HT-29 (cell line): ENCODE measurements at places on chromosomes 12 and 14. TPM values are rescaled to one million over a fixed set of nuclear protein-coding genes. Genes with fewer than 3 reads are reported as not detected.

DNA sequence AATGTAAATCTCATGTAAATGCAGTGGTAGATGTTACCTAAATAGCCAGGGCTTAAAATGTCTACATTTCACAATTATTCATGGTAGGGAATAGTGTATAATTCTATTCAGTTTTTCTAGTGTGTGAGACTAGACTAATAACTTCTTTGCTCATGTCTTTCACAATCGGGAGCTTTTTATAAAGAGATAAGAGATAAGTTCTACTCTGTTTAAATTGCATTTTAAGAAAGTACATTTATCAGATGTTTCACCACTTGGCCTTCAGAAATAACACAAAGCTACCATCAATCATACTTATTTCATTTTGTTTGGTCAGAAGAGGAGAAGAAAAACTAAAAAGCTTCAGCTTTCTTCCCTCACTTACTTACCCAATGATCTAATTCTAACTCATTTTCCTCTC lies 725.5 kb upstream of the FLRT2 start:
- DNase-seq: no peak

DNA sequence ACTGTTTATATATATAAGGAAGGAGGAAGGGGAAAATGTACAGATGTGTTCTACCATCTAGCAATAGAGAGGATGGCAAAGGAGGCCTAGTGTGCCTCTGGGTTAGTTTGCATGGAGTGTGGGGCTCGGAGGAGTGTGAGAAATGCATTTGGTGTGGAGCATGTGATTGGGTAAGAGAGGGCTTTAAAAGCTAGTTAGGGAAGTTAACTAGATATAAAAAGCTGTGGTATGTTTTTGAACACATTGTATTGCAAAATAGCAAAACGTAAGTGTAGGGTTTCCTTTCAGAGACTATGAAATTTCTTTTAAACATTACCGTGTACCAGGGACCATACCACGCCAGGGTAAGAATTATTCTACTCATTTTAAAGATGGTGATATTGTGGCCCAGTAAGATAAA lies 53.3 kb upstream of the STXBP6 start:
- DNase-seq: no peak

DNA sequence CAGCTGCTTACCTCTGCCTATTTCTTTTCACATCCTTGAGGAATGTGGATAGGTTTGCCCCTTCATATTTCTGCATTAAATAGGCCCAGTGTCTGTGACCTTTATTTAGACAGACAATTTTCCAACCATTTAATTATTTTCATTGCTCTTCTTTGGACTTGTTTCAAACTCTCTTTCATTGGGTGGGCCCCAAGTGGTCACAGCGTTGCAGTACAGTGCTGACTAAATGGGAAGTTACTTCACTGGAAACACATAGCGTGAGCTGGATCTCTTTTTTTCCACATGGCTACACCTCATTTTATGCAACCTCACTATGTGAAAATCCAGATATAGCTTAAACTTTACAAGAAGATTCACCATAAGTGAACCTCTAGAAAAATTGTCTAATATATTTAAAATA lies 438.9 kb downstream of the ADAMTS20 start:
- DNase-seq: no peak

GRCh38 chr12:30909349-30910037 lies 17.1 kb upstream of the TSPAN11 start:
- no peak for DNase-seq

DNA sequence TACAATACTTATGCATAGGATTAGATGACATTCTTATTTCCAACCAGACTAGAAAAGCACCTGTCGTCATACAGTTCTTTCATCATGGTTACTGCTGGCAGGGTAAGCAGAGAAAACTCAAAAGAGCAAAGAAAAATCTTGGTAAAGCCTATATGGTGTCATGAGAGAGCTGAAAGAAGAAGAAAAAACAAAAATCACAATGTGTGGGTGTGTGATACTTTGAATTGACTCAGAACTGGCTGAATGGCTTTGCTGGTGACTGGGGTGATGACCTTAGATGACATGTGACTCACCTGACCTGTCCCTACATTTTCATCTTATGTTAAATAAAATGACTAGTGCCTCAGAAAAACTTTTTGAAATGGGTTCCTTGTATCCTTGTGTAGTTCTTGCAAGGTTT lies 278.1 kb upstream of the LMO3 start:
- no peak for DNase-seq

DNA sequence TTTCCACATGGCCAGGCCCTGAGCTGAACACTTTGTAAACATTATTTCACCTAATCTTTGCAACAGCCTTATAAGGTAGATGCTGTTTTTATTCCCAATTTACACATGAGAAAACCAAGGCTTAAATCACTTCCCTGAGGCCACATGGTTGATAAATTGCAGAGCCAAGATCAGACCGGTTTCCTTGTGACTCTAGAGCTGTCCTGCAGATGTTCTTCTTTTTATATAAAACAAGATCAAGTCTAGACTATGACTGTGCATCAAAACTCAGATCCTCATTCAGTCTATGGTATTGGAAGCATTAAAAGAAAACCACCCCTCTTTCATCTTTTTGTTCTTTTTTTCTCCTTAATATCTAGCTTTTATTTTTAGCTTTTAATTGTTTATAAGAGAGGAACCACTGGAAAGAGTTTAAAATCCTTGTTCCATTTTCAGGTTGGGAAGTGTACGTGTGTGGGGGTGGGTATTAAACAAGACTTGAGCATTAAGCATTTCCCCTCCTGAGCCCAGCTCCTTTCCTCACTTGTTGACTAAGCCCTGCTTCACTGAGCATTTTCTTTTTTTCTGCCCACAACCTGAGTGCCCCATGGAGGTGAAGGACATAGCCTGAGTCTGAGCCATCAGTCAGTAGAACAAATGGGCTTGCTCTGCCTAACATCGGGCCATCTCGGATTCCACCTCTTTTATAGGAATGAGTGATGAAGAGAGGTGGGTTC lies 45.4 kb downstream of the GPATCH2L start:
- DNase-seq: no peak

- no peak for DNase-seq
Measured at GRCh38 chr14:100950024-100950423, 46.5 kb upstream of the RTL1 start.

DNA sequence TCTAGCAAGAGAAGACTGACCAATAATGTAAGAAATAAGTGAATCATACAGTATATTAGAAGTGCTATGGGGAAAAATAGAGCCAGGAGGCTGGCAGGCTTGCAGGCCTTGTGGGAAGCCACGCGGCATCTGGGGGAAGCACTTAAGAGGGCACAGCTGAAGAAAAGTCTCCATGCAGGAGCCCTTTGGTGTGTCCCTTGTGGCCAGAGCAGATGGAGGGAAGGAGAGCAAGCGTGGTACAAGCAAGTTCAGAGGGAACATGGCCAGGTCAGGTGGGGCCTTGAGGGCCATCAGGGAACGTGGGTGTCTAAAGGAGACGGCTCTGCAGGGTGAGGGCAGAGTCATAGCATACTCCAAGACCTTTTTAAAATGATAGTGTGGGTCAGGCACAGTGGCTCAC lies 51.7 kb downstream of the LRRC74A start:
- DNase-seq: no peak

DNA sequence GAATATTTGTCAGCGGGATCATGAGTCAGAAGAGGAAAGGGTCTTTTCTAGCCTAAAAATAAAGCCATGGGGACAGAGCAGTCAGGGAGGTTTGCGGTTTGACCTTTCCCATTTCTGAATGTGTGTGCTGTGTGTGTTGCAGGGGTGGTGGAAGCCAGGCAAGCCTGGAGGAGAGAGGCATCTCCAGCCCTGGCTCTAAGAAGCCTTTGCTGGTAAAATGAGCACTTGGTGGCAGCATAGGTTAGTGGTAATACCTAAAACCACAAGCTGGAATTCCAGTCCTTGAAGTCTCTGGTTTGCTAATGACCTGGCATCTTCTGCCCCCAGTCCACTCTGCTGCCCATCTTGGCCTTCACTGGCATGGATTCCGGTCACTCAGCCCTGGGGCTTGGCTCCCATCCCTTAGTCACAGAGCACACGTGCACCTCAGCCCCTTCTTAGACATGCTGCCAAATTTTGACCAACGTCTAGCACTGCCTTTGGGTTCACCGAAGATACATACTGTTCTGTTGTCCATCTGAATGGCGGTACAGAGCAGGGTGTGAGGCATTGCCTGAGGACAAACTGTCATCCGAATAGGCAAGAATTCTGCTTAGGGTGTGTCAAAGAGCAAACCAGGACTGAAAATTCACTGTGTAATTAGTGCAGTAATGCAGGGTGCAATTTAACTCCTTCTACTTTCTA lies 52.7 kb downstream of the KCNA5 start:
- DNase-seq: no peak

DNA sequence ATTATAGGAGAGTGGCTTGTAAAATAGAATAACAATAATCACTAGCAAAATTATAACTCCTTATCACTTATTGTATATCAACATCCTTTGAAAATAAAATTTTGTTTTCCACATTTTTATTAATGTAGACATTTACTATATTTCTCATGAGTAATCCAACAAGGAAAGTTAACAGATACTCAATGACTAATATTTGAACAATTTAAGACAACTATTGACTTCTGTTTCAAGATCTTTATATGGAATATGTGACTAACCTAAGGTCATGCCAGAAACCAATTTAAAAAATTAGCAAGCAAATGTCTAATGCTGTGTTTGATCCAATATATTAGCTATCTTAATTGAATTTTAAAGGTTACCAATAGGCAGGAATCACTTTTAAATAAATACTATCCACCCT lies 638.5 kb upstream of the FLRT2 start:
- no peak for DNase-seq

DNA sequence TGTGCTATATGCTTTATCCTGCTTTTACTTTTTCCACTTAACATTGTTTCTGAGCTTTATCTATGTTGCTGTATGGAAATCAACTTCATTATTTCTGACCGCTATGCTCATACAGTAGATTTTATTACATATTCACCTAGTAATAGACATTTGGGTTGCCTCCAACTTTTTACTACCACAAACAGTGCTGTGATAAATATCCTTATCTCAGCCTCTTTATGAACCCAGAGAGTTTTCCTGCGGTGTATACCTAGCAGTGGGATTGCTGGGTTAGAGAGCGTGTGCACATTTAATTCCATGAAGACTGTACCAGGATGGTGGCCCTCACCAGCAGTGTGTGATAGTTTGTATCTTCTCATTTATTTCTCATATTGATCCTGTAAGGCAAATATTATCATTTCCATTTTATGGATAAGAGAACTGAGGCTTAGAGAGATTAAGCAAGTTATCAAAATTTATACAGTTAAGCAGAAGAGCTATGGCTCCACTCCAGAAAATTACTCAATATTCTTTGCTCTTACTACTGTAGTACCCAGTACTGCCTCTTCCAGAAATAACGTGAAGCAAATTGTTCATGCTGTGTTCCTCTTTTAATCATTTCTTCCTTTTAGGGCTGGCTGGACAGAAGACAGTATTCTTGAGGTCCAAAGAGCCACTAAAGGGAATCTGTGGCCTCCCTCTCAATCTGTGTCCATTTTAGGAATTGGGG lies 26.3 kb upstream of the CISTR start:
- no peak for DNase-seq

GRCh38 chr12:49505672-49506071 lies 33.2 kb upstream of the KCNH3 start:
- DNase-seq: no peak

GRCh38 chr12:94754653-94755052 lies 104.3 kb upstream of the TMCC3 start:
- no peak for DNase-seq

DNA sequence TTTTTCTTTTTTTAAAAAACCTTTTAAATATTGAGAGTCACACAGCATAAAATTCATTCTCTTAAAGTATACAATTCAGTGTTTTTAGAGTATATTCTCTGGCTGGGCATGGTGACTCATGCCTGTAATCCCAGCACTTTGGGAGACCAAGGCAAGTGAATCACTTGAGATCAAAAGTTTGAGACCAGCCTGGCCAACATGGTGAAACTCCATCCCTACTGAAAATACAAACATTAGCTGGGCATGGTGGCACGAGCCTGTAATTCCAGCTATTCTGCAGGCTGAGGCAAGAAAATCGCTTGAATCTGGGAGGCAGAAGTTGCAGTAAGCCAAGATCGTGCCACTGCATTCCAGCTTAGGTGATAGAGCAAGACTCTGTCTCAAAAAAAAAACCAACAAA lies 68.4 kb upstream of the BCAT1 start:
- no peak for DNase-seq

The KRT73 gene
- total RNA-seq: not detected in 2 replicates

The VCPKMT gene
- 5.9 and 6.4 TPM in 2 replicates for total RNA-seq

The TAPBPL gene
- 9.6 and 11.0 TPM in 2 replicates for total RNA-seq

The PPP1R12A gene
- total RNA-seq: 25.1 and 26.1 TPM in 2 replicates

The CLEC4C gene
- not detected in 2 replicates for total RNA-seq

The PRIMA1 gene
- not detected in 2 replicates for total RNA-seq

The CKAP4 gene
- 8.1 and 9.1 TPM in 2 replicates for total RNA-seq

The MOK gene
- 6.0 and 7.2 TPM in 2 replicates for total RNA-seq

The SLC17A8 gene
- total RNA-seq: not detected in 2 replicates

The BCDIN3D gene
- total RNA-seq: 2.5 and 2.9 TPM in 2 replicates

The HVCN1 gene
- total RNA-seq: not detected in 2 replicates

The RASSF8 gene
- 0.05 TPM in 1 of 2 replicates, not detected in the other for total RNA-seq

The PRH2 gene
- not detected in 2 replicates for total RNA-seq

The ASCL1 gene
- total RNA-seq: not detected in 2 replicates

The RD3L gene
- total RNA-seq: not detected in 2 replicates

The MTRFR gene
- total RNA-seq: 11.8 and 15.6 TPM in 2 replicates

The FAM90A1 gene
- not detected in 2 replicates for total RNA-seq

The GALNT4 gene
- total RNA-seq: 5.7 and 6.7 TPM in 2 replicates

The SRSF9 gene
- 302 and 319 TPM in 2 replicates for total RNA-seq

The PCED1B gene
- 3.0 and 4.8 TPM in 2 replicates for total RNA-seq

The LHX5 gene
- total RNA-seq: not detected in 2 replicates
